Ovary (tissue), 10 donors: ENCODE measurements at places on chromosomes 7 and 10. TPM values are rescaled to one million over a fixed set of nuclear protein-coding genes. Genes with fewer than 3 reads are reported as not detected.

NUDT13 gene
- 2.6 TPM for polyA plus RNA-seq

IGF2BP3 gene
- polyA plus RNA-seq = 0.20 TPM

MSMB gene
- polyA plus RNA-seq = not detected

ANKRD30A gene
- not detected for polyA plus RNA-seq

HOXA9 gene
- polyA plus RNA-seq = 2.5 TPM

POLL gene
- polyA plus RNA-seq = 17.3 TPM

PAOX gene
- polyA plus RNA-seq = 2.1 TPM

CALML3 gene
- not detected for polyA plus RNA-seq

LRRN3 gene
- 3.4 TPM for polyA plus RNA-seq

GARIN1A gene
- 0.59 TPM for polyA plus RNA-seq

PDK4 gene
- 204 TPM for polyA plus RNA-seq

MUC3A gene
- 0.16 TPM for polyA plus RNA-seq

- no peak for DNase-seq
Observed at GRCh38 chr10:36345807-36346206, 703.7 kb upstream of the FZD8 start.

GRCh38 chr10:62113680-62114079 is 155.0 kb downstream of the RTKN2 start:
- no peak for DNase-seq

- DNase-seq = no peak
Observed at GRCh38 chr10:93867525-93867924, 26.3 kb upstream of the SLC35G1 start.

DNA sequence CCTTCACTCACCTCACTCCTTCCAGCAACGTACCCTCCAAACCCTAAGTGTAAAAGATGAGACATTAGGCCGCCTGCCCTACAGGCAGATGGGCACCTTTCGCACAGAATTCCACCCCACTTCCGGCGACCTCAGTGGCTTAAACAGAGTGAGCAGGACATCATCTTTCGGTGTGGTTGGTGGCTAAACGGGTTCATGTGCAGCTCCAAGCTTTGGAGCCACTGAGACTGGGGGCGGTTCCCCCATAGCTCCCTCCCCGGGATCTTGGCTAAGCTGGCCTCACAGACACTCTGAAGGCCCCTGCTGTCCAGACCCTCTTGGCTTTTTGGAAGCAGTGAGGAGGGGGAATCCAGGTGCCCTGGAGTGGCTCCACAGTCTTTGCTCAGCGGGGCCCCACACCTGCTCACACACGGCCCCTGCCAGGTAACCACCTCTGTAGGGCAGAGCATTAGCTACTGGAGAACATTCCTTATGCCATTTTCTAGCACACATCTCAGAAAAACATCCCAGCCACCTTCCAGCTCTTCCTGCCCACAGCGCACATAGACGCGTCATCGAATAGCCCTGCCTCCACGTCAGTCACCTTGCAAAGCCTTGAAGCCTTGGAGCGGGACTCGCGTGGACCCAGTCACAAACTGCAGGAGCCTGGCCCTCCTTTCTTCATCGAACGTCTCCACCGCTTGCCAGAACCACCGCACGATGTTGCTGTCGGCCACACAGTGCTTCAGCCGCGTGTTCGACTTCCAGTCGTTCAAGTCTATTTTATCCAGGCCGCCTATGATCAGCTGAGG is 108.8 kb downstream of the SMURF1 start:
- no peak for DNase-seq

GRCh38 chr10:6064119-6064518 is 2.0 kb upstream of the IL2RA start:
- no peak for DNase-seq

DNA sequence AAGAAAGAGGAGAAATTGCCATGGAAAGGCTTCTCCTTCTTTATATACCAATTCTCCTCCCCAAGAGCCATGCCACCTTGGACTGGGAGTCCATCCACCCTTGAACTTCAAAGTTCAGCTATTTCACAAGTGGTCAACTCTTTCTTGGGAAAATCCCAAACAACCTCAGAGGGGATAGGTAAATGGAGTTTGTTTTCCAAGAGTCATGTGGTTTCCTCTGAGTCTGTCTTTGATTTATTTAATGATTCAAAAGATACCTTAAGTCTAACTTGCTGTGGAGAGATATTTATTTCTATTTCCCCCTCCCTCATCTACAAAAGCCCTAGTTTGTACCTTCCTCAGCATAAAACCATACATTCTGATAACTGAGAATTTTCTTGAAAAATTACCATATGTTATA is 758.6 kb upstream of the IGFBP3 start:
- DNase-seq = no peak

DNA sequence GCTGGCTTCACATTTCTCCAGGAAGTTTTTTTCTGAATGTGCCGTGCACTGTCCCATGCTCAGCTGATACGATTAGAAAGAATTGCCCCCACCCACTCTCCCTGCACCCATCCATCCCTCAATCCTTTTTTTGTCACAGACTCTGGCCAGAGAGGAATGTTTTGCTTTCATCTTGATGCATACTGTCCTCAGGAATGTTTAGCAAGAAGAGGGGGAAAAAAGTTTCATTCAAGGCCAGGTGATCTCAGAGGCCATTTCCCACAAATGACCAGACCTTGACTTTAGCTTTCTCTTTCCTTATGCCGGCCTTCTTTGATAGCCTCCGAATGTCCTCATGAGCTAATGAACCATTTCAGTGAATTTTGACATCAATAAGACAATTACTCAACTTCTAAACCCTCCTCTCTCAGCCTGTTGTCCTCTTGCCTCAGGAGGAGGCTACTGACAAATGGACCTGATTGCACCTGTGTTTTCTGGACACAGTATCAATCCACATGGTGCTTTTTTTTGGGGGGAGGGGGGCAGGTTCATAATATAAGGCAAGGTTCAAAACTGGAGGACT is 105.0 kb upstream of the KLF6 start:
- DNase-seq = no peak

DNA sequence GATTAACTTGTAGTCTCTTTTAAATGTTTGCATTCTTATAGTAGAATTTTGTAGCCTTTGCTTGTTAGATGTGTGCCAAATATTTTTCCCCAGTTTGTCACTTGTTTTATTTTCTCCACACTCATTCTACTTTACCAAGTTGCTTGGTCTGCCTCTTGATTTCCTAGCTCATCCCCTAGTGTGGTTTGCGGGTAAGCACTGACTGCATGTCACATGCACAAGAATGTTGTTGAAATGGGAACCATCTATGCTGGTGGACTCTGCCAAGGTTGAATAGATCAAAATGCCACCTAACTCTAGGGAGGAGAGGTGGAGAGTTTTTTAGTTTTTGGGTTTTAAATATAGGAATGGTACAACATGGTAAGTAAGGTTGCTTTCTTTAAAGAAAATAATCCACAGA is 47.6 kb downstream of the FZD1 start:
- DNase-seq = no peak

DNA sequence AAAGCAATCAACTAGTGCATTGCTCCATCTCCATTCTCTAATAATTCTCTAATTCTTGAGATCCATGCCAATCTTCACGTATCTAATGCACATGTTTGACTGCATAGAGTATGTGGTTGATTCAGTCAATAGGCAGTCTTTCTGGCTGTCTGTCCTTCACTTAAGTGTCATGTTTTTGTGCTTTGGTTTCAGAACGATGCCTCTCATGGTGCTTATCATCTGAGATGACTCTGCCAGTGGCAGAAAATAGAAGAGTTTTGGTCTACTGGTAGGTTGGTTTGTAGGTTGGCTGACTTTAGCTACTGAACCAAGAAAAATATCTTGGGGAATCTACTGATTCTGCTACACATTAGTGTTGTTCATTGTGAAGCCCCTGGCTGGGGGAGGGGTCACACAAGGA is 364.2 kb downstream of the SFMBT2 start:
- DNase-seq = no peak

- no peak for DNase-seq
Observed at GRCh38 chr7:1388021-1388702, 71.1 kb downstream of the MICALL2 start.

- no peak for DNase-seq
Observed at GRCh38 chr7:23450518-23450917, 19.8 kb downstream of the IGF2BP3 start.

DNA sequence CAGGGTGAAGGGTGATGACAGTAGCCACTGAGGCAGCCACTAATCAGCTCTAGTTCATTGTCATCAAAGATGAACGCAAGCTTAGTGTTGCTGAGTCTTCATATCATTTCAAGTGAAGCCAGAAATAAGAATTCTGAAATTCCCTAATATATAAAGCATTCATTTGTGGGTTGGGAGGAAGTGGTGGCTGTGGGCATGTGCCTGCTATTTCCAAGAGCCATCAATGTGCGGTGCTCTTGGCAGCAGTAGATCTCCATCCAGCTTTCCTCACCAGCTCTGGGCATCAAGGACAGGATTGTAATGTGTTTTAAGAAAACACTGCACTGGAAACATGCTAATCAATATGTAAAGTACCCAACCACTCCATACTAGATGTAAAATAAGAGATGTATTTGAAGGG is 202.5 kb upstream of the AHR start:
- DNase-seq = no peak

- DNase-seq = no peak
Observed at GRCh38 chr10:63007112-63007511, 126.0 kb upstream of the NRBF2 start.

- no peak for DNase-seq
Observed at GRCh38 chr7:92028686-92029085, 88.0 kb downstream of the AKAP9 start.
